ENCODE measurements at places on chromosomes 3 and 15.

GRCh38 chr3:182399978-182400737, 393.1 kb upstream of the ATP11B start:
- DNase-seq, result no peak

DNA sequence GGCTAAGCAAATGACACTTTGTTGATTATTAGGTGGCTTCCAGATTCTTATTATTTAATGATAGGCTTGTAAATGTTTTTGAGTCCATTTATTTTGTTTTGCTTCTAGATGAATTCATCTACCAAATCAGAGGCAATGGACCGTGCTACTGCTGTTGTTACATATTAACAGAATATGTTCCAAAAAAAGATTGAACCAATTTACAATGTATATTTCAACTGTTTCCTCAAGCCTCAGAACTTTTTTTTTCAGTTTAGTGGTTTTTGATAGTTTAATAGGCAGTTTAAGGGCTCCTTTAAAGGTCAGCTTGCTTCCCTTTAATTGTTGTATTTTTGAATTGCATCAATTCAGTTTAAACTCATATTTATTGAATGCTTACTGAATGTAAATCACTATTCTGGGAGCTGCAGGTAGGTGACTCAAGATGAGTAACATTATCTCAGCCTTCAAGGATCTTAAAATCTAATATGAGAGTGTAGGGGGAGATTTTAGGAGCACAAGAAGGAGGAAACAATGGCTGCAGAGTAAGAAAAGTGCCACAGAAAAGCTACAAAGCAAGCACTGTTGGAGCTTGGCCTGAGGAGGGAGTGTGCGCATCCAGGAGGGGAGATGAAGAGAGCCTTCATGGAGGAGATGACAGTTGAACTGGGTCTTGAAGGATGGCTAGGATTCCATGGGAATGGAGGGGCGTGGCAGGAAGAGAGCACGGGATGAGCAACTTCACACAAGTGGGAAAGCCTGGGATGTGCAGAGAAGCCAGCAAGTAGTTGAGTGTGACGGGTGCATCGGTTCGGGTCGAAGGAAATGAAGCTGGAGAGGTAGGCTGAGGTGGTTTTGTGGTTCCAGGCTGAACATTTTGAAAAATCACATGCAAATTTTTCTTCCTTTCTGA, 14.7 kb downstream of the MAP2K1 start:
- DNase-seq, result no peak

GRCh38 chr15:38255690-38256089, 3.1 kb downstream of the SPRED1 start:
- DNase-seq, result no peak

- DNase-seq, result no peak
These were observed 732 bp downstream of the SAXO2 start for GRCh38 chr15:82263350-82263749.

DNA sequence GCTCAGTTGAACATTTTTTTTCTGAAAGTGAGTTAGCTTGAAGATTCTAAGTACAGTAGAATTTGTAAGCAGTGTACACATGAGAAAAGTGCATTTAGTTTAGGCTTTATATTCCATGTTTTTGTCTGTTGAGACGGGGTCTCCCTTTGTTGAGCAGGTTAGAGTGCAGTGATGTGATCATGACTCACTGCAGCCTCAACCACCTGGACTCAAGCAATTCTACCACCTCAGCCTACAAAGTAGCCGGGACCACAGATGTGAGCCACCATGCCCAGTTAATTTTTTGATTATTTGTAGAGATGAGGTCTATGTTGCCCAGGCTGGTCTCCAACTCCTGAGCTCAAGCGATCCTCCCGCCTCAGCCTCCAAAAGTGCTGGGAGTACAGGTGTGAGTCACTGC, 5.3 kb upstream of the CSNK1G1 start:
- DNase-seq, result no peak

DNA sequence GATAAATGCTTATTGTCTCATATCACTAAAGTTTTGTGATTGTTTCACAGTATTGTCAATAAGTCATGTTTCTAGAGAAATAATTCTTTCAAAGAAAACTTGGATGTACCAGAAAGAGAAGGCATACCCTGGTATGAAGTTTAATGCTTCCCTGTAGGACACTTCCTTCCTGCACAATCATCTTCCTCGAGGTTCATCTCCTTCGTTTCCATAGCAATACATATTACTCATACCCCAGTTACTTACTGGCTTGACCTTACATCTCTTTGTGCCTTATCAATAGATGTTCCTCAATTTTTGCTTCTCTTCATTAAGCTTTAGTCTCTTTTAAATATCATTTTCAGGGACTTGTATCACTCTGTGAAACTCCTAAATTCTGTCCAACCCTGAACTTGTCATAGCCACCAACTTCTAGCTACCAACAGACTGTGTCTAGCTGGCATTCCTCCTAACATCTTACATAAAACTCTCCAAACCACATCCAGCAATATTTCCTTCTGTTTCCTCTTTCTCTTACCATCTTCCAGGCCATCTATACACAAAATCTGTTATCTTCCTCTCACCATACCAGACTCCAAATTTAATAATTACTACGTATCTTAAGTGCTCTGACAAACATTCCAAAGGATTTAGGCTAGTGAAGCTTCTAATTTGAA, 134.3 kb downstream of the GADL1 start:
- no peak for DNase-seq

- no peak for DNase-seq
These were observed 2.5 kb upstream of the HHLA2 start for GRCh38 chr3:108293858-108294257.

GRCh38 chr3:168094580-168094876, 1.2 kb downstream of the GOLIM4 start:
- no peak for DNase-seq

DNA sequence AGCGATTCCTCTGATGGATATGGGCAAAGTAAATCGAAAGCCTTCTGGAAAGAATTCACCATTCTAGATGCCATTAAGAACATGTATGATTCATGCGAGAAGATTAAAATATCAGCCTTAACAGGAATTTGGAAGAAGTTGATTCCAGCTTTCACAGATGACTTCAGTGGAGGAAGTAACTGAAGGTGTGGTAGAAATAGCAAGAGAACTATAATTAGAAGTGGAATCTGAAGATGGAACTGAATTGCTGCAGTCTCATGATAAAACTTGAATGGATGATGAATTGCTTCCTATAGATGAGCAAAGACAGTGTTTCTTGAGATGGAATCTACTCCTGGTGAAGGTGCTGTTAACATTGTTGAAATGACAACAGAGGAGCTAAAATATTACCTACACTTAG, 30.1 kb upstream of the TBC1D23 start:
- no peak for DNase-seq

DNA sequence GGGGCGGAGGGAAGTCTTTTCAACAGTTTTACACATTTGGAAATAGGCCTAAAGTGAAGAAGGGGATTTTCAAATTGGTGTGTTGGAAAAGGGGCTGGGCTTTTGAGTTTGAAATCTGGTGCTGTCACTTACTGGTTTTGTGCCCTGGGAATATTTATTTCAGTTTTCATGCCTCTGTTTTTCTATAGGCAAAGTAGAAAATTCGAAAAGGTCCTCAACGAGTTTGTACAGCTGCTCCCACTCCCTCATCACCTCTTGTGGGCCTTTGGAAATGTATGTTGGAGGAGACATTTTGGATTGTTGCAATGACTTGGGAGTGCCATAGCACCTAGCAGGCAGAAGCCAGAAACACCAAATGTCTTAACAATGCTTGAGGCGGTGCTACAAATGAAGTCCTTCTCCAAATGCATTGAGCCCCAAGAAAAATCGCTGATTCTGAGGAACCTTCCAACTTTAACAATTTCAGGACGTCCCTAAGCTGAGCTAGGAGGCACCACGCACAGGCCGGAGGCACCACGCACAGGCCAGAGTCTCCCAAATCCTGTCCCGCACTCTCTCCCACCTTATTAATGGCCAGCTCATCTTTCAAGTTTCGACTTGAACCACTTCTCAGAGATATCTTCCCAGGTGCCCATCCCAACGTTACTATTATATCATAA, 639 bp upstream of the POLR2M start:
- DNase-seq, result no peak

DNA sequence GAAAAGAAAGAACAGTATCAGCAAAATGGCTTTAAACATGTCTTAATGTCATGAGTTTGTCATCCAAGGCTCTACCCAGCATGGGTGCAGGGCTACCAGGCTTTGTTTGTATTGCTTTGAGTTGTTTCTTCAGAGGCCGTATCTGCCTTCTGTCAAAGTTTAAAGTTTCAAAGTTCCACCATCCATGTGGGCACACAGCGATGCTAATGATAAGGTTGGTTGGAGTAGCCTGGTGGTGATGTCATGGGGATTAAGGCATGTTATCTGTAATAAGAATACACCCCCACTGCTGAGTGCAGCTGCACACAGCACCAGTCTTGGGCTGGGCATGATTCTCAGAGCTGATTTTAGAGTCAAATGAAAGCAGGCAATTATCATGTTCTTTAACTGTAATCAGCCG, 72.0 kb upstream of the LRTM1 start:
- no peak for DNase-seq

DNA sequence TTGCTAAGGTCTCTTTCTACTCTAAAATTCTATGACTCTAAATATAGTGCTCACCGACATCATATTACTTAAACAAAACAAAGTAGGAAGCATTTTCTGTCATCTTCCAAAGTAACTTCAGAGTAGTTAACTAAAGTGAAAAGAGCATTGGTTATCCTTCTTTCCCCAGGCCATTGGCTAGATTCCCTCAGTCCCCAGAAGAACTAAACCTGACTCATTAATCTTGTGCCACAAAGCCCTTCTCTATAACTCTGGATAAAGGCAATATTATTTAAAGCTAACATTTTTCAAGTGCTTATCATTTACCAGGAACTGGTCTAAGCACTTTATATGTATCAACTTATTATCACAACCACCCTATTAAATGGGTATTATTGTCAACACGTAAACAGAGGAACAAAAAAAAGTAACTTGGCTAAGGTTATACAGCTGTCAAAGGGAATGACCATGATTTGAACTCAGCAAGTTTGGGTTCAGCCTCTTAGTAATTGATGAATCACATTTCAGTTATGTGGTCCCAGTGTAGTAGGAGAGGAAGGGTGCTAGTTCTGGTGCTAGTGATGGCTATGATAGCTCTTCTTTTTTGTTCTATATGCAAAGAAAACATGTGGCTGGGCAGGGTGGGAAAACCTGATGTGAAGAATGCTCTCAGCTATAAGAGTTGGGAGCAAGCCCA, 304.9 kb downstream of the FGF12 start:
- no peak for DNase-seq

DNA sequence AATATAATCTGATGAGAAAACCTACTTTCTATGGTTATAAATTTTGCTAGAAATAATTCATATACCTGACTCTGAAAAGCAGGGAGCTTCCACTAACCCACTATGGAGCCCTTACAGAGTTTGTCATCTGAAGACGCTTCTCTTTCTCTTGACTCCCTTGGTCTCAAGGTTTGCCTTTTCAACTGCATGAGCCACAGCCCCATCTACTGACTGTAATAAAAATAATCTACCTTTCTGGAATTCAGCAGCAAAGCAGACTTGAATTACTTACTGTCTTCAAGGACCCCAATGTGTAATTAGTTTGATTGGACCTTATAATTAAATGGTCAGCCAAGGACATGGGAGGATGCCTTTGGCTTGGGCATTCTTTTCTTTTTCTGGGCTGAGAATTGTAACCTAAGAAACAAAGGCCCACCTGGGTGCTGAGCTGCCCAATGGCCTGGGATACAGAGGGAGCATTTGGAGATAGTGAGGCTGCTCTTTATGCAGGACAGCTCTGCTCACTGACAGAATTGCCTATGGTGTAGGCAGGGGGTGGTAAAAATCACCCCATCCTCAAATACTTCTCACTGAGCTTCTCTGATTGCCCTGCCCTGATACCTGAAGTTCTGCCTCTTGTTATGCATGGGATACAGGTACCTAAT, 178.6 kb upstream of the TRIM42 start:
- no peak for DNase-seq

DNA sequence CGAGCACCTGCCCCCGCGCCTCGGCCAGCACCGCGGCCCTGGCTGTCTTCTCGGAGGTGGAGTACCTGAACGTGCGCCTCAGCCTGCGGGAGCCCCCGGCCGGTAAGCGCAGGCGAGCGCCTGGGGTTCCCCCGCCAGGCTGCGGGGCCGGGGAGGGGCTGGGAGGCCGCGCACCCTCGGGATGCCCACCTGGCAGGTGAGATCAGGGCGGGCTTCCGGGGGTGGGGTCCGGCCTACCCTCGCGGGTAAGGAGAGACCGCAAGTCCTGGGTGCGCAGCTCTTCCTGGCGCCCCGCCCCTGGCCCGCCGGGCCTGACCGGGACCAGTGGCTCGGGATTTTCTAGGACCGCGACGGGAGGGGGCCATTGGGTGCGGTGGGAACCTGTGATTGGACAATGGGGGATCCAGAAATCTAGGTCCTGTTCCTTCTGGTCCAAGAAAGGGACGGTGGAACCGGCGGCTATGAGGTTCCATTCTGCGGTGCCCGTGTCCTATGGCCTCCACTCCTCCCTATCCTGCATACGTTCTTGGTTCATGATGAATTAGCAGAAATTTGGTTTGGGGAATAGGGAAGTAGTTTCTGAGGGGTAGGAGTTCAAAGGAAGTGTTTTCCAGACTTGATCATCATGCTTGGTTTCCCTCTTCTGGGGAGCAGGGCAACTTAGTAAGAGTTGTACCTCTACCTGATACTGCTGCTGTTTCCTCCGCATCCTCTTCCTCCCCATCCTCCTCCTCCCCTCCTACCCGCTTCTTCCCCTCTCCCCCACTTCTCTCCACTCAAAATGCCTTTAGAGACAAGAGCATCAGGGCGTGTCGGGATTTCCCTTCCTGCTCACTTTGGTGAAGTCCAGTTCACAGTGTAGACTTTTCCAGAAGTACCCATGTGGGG, 808 bp downstream of the ARRDC4 start:
- peak; percentile 4 for DNase-seq

DNA sequence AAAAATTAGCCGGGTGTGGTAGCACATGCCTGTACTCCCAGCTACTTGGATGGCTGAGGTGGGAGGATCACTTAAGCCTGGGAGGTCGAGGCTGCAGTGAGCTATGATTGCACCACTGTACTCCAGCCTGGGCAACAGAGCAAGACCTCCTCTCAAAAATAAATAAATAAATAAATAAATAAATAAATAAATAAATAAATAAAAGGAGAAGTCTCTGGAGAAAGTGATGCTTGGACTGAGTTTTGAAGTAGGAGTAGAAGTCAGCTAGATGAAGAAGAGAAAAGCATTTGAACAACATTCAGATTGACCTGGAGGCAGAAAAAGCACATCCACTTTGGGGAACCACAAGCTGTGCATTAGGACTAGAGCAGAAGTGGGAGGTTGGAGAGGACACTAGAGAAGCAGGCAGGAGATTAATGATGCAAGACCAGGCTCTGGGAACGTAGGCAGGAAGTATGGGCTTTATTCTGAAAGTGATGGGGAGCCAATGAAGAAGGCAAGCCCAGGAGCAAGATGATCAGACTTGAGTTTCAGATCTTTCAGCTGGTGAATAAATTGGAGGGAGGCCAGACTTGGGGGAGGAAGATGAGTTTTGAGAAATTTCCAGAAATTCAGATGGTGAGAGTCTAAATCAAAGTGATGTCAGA, 48.7 kb downstream of the KLHL6 start:
- DNase-seq, result no peak

- no peak for DNase-seq
These were observed 41.7 kb upstream of the PCSK6 start for GRCh38 chr15:101531170-101531569.

GRCh38 chr15:60744826-60745460, 266.0 kb upstream of the ICE2 start:
- DNase-seq, result no peak

- DNase-seq, result no peak
These were observed 15.5 kb upstream of the SRP14 start for GRCh38 chr15:40054605-40054854.
